ENCODE measurements at places on chromosomes 6 and 20.

GRCh38 chr6:73965539-73966029 lies 269.6 kb downstream of the CD109 start:
- no peak for DNase-seq

GRCh38 chr6:152815230-152815872 lies 64.8 kb downstream of the VIP start:
- no peak for DNase-seq

DNA sequence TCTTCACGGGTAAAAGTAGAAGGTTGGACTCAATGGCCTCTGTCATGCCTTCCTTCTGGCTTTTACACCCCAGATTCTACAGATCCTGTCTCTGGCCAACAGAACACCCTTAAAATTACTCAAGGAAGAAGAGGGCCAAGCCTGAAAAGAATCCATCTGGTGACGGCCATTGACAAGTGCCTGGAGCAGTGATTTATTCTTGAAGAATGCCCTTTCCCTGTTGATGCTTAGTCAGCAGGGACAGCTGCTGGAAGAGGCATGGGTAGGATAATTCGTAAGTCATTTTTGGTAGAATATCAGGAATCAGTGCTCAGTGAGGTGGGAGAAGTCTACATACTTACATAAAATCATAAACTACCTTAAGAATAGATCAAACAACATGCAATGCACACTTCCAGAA lies 397.9 kb downstream of the SAMD5 start:
- no peak for DNase-seq

DNA sequence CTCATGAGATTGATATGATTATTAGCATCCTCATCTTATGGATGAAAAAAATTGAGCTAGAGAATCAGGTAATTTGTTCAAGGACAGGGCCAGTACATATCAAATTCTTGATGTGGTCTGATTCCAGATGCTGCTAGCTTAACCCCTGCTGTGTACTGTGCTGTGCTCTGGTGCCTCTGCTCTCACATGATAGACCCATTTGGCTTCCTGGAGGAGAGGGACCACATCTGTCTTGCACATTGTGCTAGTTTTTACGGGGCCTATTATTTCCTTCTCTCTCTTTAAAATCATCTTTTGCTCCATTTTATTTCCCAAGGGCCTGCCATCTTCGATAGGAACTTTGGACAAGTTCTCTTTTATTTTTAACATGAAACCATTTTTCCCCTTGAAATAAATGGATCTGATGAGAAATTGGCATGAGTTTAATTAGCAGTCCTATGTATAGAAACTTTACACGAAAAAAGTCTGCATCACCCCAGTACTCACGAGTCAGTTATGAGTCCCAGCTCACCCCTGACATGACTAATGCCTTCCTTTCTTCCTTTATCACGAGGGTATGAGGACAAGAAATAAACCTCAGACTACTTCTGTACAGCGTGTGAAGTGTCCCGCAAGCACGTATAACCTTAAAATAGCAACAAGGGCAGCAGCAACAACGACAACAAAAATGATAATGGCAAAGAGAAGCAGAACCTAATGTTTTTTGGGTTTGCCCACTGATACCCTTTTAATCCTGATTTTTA lies 26.5 kb downstream of the CD109 start:
- no peak for DNase-seq

DNA sequence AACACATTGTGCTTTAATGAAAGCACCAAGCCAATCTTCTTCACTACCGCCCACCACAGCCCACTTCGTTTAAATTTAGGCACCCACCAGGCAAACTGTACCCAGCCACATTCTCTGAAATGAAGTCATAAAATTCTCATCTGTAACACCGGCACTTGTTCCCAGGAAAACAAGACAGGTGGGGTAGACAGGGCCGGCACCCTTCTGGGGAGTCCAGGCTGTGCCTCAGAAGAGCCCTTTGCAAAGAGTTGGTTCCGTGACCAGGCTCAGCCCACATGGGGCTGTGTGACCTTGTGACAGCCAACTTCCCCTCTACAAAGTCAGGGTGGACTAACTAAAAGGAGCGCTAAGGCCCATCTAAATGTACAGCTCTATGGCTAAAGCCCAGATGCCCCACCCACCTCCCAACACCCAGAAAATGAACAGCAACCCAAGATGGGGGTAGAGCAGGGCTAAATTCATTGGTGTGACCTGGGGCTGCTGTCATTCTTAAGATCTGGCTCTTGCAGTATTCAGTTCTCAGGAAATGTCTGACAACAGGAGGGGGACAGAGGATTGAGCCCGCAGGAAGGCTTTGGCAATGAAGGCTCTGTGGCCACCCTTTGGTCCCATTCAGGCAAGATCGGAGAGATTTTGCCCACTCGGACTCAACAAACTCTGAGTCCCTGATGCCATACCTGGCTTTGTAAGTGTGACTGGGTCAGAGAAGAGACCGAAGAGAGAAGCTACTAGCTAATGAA lies 56.7 kb downstream of the TRERF1 start:
- DNase-seq: no peak

GRCh38 chr20:57587989-57588377 lies 27.1 kb downstream of the PCK1 start:
- no peak for DNase-seq

DNA sequence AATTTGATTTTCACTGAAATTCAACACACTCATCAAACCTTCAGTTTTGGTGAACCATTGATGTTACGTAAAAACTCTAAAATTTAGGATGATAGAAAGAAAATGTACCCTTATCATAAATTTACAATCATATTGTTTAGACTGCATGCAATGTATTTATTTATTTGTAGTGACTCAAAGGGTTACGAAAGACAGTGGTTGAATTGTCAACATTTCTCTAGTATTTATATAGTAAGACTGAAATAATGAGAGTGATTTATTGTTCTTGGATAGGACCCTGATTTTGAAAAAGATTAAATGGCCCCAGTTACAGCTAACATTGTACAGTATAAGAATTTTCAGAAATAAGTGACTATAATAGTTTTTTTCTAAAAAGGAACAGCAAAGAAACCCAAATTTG lies 591.5 kb downstream of the RFPL4B start:
- no peak for DNase-seq

DNA sequence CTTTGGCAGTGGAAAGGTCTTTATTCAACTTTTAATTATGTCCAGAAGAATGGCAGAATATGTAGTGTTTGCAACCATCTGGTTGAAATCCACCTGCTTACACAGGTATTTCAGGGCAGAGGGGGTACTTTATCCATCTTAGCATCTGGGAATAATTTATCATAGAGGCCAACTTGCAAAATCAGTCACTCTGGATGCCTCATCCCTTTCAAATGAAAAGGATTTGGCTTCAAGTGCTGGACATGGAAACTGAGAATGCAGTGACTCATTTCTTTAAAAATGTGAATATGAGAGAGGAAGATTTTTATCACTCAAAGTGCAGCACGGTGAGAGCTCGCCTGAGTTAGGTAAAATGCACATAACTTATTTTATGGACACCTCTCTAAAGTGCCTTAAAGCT lies 758.3 kb downstream of the KIF16B start:
- no peak for DNase-seq

DNA sequence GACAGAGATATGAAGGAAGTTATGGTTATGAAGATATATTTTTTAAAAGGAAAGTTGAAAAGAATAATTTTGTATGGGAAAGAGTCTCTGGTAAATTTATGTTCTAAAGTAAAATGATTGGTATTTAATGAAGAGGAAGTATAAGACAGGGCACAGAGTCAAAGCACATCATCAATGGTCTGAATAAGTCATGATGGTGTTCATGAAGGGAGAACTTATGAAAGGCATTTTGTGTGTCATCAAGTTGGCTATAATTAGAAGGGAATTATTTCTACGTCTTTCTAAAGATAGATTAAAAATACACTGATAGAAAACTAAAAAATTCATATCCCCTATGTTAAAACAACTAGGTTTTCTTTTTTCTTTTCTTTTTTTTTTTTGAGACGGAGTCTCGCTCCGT lies 21.4 kb upstream of the SNAI1 start:
- DNase-seq: no peak

GRCh38 chr20:19750101-19750606 lies 7.9 kb upstream of the RIN2 start:
- DNase-seq: no peak

- no peak for DNase-seq
Measured at GRCh38 chr6:95998133-95998532, 17.6 kb upstream of the FUT9 start.

DNA sequence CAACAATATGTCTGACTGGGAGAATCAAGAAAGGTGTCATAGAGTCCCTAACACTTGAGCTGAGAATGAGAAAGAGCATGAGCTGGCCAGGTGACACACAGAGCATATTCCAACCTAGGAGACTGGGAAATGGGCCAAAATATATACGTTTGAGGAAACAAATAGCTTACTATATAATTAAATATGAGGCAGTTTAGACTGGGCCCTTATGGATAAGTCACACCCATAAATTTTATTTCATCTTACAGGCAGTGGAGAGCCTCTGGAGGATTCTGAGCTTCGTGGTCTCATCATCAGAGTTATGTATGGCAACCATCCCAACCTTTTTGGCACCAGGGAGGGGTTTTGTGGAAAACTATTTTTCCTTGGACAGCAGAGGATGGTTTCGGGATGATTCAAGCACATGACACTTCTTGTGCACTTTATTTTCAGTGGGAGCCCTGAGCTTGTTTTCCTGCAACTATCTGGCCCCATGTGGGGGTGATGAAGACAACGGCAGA lies 12.9 kb upstream of the NQO2 start:
- DNase-seq: no peak

- no peak for DNase-seq
Measured at GRCh38 chr20:21513881-21514540, at the start of gene NKX2-2. NKX2-2 (minus strand) TSS chr20:21514064; CDS start chr20:21513669, 395 bp downstream.

GRCh38 chr20:22568872-22569344 lies 15.5 kb downstream of the FOXA2 start:
- DNase-seq: no peak

- no peak for DNase-seq
Measured at GRCh38 chr20:1283522-1284510, 17.7 kb downstream of the SNPH start.

DNA sequence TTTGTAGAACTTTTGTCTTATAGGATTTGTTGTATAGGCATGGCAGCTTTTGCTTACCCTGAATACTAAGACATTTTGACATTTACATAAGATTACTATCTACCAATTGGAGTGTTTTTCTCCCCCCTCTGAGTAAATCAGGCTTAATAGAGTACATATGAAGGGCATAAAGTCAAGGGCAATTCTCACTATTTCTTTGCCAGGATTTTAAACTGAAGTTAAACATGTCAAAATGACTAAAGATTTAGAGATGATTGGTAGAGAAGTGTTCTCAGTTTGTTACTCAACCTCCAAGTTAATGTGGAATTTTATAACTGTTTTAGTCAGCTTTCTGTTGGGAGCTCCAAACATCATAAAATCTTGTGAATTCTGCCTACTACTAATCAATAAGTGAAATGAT lies 157.8 kb downstream of the CDKAL1 start:
- no peak for DNase-seq

GRCh38 chr6:710601-711571 lies 17.9 kb upstream of the EXOC2 start:
- peak; percentile 65 for DNase-seq

- no peak for DNase-seq
Measured at GRCh38 chr20:55086421-55086820, 611.0 kb downstream of the DOK5 start.

- no peak for DNase-seq
Measured at GRCh38 chr20:1468117-1468624, 1.5 kb upstream of the NSFL1C start.

GRCh38 chr20:17857639-17858449 lies 110.8 kb downstream of the SNX5 start:
- DNase-seq: no peak

GRCh38 chr6:115902436-115902835 lies 158.3 kb downstream of the FRK start:
- DNase-seq: no peak

- DNase-seq: no peak
Measured at GRCh38 chr20:58723628-58723984, 31.0 kb downstream of the NPEPL1 start.

DNA sequence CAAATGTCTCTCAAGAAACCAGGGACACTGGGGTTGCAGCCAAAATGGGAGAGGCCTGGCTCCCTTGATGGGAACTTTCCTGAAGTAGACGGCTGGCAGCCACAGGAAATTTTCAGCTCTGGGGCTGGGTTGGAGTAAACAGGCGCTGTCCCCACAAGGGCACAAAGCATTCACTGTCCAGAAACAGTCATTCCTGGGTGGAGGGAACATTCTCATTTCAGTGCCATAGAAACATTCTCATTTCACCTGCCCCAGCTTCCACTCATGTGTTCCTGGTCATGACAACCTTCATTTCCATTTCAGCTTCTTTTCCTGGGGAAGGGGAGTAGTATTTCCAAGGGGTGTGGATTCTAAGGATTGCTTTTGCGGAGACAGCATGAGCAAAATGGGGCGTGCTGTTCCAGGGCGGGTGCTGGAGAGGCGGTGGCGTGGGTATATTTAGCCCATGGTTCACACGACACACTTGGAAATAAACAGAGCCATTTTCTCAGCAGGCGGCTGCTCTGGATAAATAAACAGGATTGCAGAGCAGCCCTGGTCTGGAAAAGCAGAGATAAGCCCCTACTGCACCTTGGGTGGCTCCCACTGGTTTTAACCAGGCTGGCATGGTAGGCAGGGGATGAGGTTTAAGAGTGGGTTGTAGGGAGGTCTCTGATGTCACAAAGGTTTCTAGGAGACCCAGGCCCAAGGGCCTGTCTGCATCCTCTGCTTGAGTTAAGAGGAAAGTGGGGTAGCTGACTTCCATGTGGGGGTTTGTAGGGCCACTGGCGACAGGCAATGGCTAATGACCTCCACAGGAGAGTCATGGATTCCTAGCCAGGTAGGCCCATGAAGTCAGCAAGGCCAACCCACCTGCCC lies 32.9 kb downstream of the COX4I2 start:
- DNase-seq: no peak

DNA sequence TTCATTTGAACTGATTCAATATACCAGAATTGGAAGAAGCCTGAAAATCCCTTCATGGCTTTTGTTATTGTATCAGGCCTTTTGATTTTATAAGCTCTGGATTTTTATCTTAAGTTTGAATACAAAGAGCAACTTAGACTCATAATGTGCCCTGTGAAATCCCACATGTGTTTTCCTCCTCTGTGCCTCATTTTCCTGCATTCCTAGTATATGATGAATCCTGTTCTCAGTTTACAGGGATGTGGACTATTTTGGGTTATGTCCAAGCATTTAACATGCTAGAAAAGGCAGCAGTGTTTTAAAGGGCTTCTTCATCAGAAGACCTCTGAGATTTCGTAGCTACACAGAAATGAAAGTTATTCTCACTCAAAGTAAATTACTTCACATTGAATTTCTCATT lies 455.0 kb downstream of the RFPL4B start:
- no peak for DNase-seq

DNA sequence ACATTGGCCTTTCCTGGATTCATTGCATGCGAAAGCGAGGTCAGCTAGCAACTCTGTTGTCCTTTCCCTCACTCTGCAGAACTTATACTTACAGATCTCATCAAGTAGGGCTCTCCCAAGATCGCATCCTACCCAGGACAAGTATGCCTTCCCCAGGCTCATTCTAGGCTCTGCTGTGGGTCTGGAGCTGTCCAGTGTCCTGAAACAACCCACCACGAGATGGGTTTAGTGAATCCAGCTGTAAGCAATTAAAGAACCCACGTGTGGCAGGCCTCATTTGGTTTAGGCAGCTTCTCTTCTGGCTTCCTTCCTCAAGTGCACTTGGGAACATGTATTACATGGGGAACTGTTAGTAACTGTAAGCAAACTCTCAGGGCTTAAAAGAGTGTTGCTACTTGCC lies 406.5 kb upstream of the CHD6 start:
- no peak for DNase-seq

GRCh38 chr20:20731945-20732296 lies 19.5 kb upstream of the RALGAPA2 start:
- DNase-seq: no peak
